ENCODE measurements at places on chromosomes 5 and 9. TPM values are rescaled to one million over a fixed set of nuclear protein-coding genes. Genes with fewer than 3 reads are reported as not detected.

Gene PCSK1
- total RNA-seq, result not detected

Gene PCDHGB5
- not detected for total RNA-seq

DNA sequence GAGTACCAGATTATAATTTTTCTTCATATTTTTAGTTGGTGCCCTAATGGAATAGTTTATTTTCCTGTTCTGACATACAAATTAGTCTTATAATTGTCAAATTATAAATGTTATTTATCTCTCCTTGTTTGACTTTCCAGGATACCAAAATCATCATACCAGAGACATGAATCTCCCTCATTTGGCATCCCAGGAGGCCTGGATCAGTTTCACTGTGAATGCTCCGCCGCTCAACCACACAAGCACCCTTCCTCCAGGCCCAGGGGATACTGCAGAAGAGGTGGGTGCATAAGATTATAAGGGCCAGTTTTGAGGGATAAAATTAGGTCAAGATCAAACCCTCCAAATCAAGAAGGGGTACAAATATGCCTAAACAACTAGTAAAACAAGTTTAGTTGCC lies 1229.3 kb downstream of the CDH12 start:
- no peaks in the 10 kb centered on the region for H3K4me1 ChIP-seq
- no peaks in the 10 kb centered on the region for H3K36me3 ChIP-seq
- no peak overlapping the region for H3K4me3 ChIP-seq
- H3K27me3 ChIP-seq, result no peaks in the 10 kb centered on the region
- no peak for DNase-seq

Gene MEGF10
- total RNA-seq, result not detected

Gene DCTN3
- 121 TPM for total RNA-seq

GRCh38 chr5:6715758-6716628 lies 2.8 kb downstream of the TENT4A start:
- peak overlapping the region; percentile 71 for H3K27ac ChIP-seq
- peak overlapping the region; percentile 89 for H3K4me3 ChIP-seq
- DNase-seq, result no peak
- H3K27me3 ChIP-seq, result peaks cover 2% of the 10 kb centered on the region
- H3K4me1 ChIP-seq, result peaks cover 54% of the 10 kb centered on the region
- peaks cover 19% of the 10 kb centered on the region for H3K36me3 ChIP-seq

DNA sequence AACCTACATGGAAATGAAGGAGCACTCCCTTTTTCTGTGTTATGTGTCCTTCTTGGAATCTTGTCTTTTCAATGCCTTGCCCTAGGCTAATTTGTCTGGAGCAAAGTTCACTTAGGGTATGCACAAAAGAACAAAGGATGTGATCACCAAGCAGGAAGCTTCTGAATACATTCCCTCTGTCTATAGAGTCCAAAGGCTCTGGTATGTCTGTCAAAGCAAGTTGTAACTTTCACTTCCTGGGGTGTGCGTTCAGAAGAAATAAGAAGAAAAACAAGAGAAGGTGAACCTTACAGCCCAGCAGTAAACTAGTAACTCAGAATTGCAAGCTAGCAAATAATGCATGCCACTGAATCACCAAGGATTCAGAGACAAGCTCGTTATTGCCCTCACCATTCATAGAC lies 31.7 kb upstream of the CDH6 start:
- H3K27me3 ChIP-seq, result no peaks in the 10 kb centered on the region
- no peak for DNase-seq
- H3K4me3 ChIP-seq, result no peak overlapping the region
- no peak overlapping the region for H3K27ac ChIP-seq
- H3K36me3 ChIP-seq, result no peaks in the 10 kb centered on the region

- H3K4me3 ChIP-seq, result no peak overlapping the region
- DNase-seq, result peak; percentile 21
- H3K4me1 ChIP-seq, result peaks cover 78% of the 10 kb centered on the region
- H3K36me3 ChIP-seq, result peaks cover 18% of the 10 kb centered on the region
- peak overlapping the region; percentile 34 for H3K27ac ChIP-seq
Observed at GRCh38 chr5:132470596-132470995, 20.0 kb downstream of the IRF1 start.

- no peak for DNase-seq
- no peaks in the 10 kb centered on the region for H3K27me3 ChIP-seq
- H3K4me3 ChIP-seq, result no peak overlapping the region
- H3K27ac ChIP-seq, result no peak overlapping the region
- peaks cover 26% of the 10 kb centered on the region for H3K36me3 ChIP-seq
Observed at GRCh38 chr5:177365845-177366527, 8.3 kb downstream of the RGS14 start.

GRCh38 chr9:100933656-100934055 lies 94.9 kb upstream of the PLPPR1 start:
- DNase-seq, result no peak
- H3K36me3 ChIP-seq, result no peaks in the 10 kb centered on the region
- no peaks in the 10 kb centered on the region for H3K27me3 ChIP-seq

DNA sequence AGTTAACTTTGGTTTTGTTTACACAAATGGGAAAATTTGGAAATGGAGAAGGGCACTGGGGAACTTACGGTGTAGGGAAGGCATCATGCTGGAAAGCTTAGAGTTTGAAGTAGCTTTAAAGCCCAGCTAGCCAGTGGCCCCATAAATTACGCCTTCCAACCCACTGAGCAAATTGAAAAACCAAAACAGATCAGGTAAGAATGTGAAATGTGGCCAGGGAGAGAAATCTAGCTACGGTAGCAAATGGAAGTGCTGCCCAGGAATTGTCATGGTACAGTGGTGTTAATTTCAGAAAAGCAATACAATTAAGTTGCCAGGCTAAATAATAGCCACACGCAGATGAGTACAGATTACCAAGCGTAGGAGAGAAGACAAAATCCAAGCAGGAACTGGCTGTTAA lies 654.8 kb downstream of the PRELID2 start:
- H3K27ac ChIP-seq, result no peak overlapping the region
- H3K4me3 ChIP-seq, result no peak overlapping the region
- DNase-seq, result no peak
- no peaks in the 10 kb centered on the region for H3K4me1 ChIP-seq

DNA sequence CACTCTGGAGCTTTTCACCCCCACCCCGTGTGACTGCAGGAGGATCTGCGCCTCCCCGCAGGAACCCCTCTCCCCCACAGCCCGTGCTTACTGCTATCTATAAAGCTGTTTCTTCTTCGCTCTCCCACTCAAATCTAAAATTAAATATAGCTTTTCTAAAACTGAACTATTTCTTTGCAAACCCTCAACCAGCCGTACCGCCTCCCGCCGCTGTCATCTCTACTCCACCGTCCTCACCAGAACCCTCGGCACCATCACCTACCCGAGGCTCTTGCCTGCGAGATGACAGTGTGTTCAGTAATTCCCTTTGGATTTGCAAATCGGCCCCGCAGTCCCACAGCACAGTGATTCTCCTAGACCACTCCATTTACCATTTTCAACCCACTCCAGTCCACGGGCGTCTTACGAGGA lies 13.6 kb downstream of the LPCAT1 start:
- H3K36me3 ChIP-seq, result no peaks in the 10 kb centered on the region
- no peak overlapping the region for H3K27ac ChIP-seq
- H3K27me3 ChIP-seq, result no peaks in the 10 kb centered on the region
- DNase-seq, result no peak

DNA sequence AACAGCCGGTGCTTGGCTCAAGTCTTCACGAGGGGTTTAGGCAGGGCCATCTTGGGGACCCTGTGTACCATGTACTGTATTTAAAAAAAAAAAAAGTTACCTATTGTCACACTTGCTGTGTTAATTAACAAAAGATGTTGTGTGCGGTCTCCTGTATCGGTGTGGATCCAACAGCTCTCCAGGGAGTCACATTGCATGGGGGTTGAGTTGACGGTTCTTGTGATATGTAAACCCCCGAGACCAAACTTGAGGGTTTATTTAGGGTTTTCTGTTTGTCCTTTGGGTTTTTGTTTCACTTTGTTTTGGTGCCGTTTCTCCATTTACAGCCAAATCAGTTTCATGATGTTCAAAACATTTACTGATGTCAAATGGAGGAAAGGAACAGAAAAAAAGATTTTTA lies 22.2 kb downstream of the AMBP start:
- no peaks in the 10 kb centered on the region for H3K36me3 ChIP-seq
- H3K4me1 ChIP-seq, result no peaks in the 10 kb centered on the region
- H3K27ac ChIP-seq, result no peak overlapping the region

DNA sequence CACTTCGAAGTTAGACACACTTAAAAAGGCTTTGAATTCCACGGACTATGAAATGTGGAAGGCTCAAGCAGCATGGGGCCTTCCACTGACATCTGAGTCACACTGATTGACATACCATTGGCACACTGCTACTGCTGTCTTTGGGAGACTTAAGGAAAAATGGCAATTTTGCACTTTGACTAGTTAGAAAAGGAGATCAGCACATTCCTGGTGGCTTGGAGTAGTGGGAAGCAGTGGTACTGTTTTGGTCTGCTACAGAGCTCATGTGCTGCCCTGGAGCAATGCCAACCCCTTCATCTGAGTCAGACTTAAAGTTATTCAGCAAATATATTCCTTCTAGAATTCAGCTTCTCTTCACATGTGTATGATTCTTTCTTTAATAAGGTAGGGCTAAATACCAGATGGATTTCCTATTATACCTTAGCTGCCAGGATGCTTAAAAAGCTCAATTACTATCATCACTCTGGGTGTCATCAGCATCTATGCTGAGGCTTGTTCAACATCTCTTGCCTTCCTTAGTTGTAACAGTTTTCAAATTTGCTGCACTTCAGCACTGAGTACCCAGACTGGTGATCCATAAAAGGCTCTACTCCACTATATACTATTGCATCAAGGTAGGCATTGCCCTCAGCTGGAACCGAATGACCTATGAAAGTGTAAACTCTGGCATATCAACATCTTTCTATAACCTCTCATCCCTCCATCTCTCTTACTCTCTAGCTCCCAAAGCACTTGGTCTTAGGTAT lies 42.3 kb upstream of the MOCS2 start:
- no peaks in the 10 kb centered on the region for H3K36me3 ChIP-seq
- peaks cover 4% of the 10 kb centered on the region for H3K27me3 ChIP-seq
- H3K4me3 ChIP-seq, result no peak overlapping the region
- no peaks in the 10 kb centered on the region for H3K4me1 ChIP-seq

Gene SLC45A2
- total RNA-seq, result not detected

Gene PDLIM4
- total RNA-seq, result 0.64 TPM

GRCh38 chr5:133251296-133252132 lies 199.7 kb downstream of the HSPA4 start:
- H3K27me3 ChIP-seq, result peaks cover 2% of the 10 kb centered on the region
- H3K36me3 ChIP-seq, result no peaks in the 10 kb centered on the region
- DNase-seq, result no peak
- H3K27ac ChIP-seq, result no peak overlapping the region

Gene BTNL3
- not detected for total RNA-seq

DNA sequence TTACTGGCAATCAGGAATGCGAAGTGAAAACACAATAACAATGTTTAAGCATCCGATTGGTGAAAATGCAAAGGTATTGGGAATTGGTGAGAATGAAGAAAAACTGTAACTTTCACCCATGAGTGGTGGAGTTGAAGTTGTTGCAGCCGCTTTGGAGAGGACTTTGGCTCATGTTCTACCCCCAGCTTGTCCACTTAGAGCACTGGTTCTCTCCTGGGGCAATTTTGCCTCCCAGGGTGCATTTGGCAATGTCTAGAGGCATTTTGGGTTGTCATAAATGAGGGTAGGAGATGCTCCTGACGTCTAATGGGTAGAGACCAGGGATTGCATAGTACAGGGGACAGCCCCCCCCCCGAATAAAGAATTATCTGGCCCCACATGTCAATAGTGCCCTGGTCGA lies 46.2 kb downstream of the ANKRD33B start:
- H3K36me3 ChIP-seq, result no peaks in the 10 kb centered on the region
- DNase-seq, result no peak
- peaks cover 8% of the 10 kb centered on the region for H3K27me3 ChIP-seq
- peaks cover 12% of the 10 kb centered on the region for H3K4me1 ChIP-seq
- H3K27ac ChIP-seq, result no peak overlapping the region
- no peak overlapping the region for H3K4me3 ChIP-seq

DNA sequence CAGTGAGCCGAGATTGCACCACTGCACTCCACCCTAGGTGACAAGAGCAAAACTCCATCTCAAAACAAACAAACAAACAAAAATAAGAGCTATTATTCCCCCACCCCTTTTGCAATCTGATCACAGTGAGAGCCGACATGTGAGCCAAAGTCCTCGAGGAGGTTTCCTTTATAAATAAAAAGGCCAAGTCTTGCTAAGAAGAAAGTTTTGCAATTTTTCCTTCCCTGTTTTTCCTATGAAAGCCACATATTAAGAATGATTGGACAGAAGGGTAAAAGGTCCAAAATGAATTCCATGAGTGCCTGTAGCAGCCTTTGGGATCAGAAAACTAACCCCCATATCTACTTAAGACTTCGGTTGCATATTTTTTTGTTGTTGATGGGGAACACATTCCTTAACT lies 179.7 kb downstream of the TSSK1B start:
- H3K4me3 ChIP-seq, result no peak overlapping the region
- no peaks in the 10 kb centered on the region for H3K4me1 ChIP-seq
- no peak for DNase-seq
- H3K27me3 ChIP-seq, result peaks cover 14% of the 10 kb centered on the region
- H3K36me3 ChIP-seq, result no peaks in the 10 kb centered on the region

GRCh38 chr5:178378527-178379484 lies 146.2 kb upstream of the PHYKPL start:
- H3K4me3 ChIP-seq, result no peak overlapping the region
- H3K36me3 ChIP-seq, result no peaks in the 10 kb centered on the region
- H3K27ac ChIP-seq, result no peak overlapping the region
- H3K27me3 ChIP-seq, result no peaks in the 10 kb centered on the region
- H3K4me1 ChIP-seq, result no peaks in the 10 kb centered on the region

- H3K27me3 ChIP-seq, result no peaks in the 10 kb centered on the region
- no peak for DNase-seq
- H3K27ac ChIP-seq, result no peak overlapping the region
Observed at GRCh38 chr9:127941062-127941960, 3.7 kb upstream of the DPM2 start.

Gene TLX3
- total RNA-seq, result not detected

DNA sequence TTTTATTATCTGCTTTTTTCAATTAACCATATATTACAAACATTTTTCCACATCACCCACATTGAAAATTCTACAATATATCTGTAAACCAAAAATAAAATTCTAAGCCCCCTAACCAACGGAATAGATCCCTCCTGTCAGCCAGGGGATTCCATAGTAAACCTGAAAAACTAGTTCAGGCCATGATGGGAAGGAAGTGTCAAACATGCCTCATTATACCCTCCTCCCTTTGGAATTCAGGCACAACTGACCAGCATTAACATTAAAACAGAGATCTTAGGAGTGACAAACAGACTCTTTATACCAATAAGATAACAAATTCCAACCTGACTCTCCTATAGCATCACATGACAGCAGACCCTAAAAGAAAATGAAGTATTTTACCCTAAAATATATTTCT lies 113.7 kb upstream of the DMRT1 start:
- no peak for DNase-seq
- H3K4me3 ChIP-seq, result no peak overlapping the region
- H3K4me1 ChIP-seq, result no peaks in the 10 kb centered on the region
- H3K27me3 ChIP-seq, result peaks cover 5% of the 10 kb centered on the region
- no peaks in the 10 kb centered on the region for H3K36me3 ChIP-seq

DNA sequence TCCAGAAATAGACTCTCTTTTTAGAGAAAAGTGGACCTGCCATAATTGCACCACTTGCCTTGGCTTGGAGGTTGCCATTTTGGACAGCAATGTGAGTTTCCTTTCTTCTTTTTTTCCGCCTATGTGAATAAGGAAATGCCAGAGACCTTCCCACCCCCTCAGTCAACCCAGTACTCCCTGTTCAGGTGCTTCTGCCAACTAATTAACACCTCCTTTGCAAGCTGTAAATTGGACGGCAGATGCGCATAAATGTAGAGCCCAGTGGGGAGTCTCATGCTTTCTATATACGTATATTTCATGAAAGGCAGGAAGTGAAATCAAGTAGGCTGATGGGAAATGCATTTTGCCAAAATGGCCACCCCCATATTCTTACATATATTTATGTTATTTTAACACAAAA lies 269.8 kb upstream of the RFX3 start:
- no peak overlapping the region for H3K27ac ChIP-seq
- no peaks in the 10 kb centered on the region for H3K4me1 ChIP-seq
- H3K4me3 ChIP-seq, result no peak overlapping the region
